Prostate gland (tissue), 2 donors: ENCODE measurements at places on chromosomes 7 and 10. TPM values are rescaled to one million over a fixed set of nuclear protein-coding genes. Genes with fewer than 3 reads are reported as not detected.

DNA sequence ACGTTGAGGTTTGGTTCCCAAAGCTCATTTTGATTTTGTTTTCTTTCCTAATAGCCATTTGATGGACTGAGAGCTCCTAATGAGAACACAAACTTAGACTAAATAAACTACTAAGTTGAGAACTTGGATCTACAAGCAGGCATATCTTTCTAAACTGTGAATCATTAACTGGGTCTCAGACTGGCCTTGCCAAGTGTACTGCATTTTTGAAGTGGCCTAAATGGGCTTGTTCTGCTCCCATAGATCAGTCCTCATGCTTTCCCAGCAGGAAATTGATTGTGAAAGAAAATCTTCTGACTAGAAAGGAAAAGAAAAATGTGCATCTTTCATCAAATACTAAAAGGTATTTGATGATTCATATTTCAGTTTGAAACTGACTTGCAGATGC is 46.7 kb upstream of the RBM33 start:
- DNase-seq, result no peak

DLX6 gene
- total RNA-seq, result not detected

DNA sequence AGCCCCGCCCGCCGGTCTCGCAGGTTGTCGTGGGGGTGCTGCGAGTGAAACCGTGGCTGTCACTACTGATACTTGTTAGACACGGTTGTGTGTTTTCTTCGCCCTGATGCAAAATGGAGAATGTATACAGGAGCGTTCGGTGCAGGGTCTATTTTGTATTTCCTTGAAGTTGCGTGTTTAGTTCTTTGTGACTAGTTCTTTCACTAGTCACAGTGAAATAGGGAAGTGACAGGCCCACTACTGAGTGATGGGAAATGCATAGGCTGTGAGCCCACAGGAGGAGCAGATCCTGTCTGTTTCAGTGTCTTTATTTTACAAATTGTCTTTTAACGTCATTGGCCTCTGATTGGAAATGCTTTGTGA is 675 bp downstream of the ABRAXAS2 start:
- no peak for DNase-seq

STAG3 gene
- 1.8 TPM for total RNA-seq

DNA sequence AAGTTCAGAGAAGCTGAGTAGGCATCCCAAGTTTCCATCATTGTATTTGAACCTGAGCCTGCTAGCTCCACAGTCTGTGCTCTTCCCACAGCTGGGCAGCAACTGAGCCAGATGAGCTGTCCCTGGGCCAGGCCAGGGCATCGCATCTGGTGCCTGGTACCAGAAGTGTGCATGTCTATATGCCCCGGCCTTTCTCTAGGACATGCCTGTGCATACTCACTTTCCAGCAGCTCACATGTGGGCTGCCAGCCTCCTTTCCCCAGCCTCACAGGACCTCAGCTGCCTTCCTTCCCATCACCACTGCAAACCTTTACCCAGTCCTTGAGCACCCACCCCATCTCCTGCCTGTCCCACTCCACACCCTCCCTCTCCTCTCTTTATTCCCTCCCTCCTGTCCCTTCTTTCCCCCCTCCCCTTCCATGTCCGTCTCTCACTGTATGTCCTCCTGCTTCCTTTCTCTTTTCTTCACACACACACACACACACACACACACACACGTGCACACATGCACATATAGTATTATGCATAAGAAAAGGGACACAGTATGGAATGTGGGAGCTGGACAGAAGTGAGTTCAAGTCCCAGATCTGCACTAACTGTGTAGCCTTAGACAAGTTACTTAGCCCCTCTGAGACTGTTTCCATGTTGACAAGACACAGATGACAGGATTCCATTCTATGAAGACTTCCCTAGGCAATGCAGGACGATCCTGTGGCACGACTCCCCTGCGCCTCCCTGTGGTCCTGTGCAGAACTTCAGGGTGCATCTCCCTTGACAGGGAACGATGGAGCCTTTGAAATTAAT is 10.9 kb downstream of the CDHR1 start:
- DNase-seq, result peak; percentile 34

TUBB8 gene
- not detected for total RNA-seq

GRCh38 chr7:41579961-41580935 is 122.6 kb downstream of the INHBA start:
- DNase-seq, result no peak

ITPRID1 gene
- not detected for total RNA-seq

GRCh38 chr7:54072710-54073109 is 469.5 kb upstream of the VSTM2A start:
- no peak for DNase-seq

- DNase-seq, result no peak
Measured at GRCh38 chr7:155727616-155728015, 83.2 kb downstream of the RBM33 start.

- DNase-seq, result no peak
Measured at GRCh38 chr7:56291-56913, 136.0 kb upstream of the FAM20C start.

C10orf95 gene
- total RNA-seq, result 3.7 TPM

SPRN gene
- 0.09 TPM for total RNA-seq

DNA sequence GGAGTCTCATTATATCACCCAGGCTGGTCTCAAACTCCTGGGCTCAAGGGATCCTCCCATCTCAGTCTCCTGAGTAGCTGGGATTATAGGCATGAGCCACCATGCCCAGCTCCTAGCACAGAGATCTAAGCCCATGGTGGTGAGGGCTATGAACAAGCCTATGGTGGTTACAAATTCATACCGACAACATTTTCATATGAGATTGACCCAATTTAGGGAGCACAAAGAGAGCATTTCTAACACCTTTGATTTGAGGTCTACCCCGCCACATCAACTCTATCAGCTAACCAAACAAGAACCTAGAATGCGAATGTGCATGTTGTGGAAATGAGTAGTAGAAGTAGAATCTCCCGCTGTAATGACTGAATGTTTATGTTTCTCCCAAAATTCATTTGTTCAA is 14.2 kb upstream of the PRF1 start:
- no peak for DNase-seq

GRCh38 chr7:5667391-5667790 is 114.1 kb downstream of the RNF216 start:
- peak; percentile 26 for DNase-seq
